Activated CD4-positive, alpha-beta T cell treated with anti-CD3 and anti-CD28 coated beads, Interleukin-2, amount 50 U/mL, for 1 hour (primary cell): ENCODE measurements at places on chromosomes 2 and 18.

- no peak for DNase-seq
These were observed 1126.2 kb downstream of the DPP10 start for GRCh38 chr2:115568643-115569042.

DNA sequence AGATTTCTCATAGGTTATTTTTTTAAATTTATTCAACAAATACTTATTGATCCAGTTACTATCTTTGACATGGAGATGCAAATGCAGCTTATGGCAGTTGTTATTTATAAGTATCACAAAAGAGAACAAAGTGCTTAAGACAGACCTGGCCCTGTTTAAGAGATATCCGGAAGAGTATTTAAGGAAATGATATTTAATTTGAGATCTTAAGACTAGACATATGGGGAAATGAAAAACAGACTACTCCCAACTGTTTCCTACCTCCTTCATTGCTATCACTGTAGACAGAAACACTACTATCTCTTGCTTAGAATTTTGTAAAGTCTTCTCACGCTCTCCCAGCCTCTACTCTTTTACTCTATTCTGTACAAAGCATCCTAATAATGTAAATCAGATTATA is 36.0 kb downstream of the RPRD1A start:
- DNase-seq = no peak

- no peak for DNase-seq
These were observed 3.5 kb upstream of the GDF7 start for GRCh38 chr2:20663196-20664070.

- no peak for DNase-seq
These were observed 43.1 kb upstream of the CHAC2 start for GRCh38 chr2:53724536-53724935.

DNA sequence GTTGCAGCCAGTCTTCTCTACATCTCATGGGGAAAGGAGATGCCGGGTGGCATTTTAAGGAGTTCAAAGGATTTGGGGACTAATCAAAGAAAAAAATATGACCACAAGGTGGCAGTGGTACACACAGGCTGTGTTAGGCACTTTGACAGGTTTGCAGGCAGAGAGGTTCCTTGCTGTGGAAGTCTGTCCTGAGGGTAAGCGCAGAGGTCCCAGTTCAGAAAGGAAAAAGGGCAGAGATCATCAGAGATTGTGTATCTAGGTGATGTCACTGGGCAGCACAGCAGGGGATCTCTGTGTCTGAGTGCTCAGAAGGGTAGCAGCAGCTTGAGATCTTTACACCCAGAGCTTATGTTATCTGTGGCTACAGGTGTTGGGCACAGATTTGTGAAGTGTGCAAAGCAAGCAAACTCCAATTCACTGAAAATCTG is 231.4 kb downstream of the LRRTM1 start:
- DNase-seq = no peak

- DNase-seq = no peak
These were observed 264.5 kb downstream of the EIPR1 start for GRCh38 chr2:3113122-3113521.

DNA sequence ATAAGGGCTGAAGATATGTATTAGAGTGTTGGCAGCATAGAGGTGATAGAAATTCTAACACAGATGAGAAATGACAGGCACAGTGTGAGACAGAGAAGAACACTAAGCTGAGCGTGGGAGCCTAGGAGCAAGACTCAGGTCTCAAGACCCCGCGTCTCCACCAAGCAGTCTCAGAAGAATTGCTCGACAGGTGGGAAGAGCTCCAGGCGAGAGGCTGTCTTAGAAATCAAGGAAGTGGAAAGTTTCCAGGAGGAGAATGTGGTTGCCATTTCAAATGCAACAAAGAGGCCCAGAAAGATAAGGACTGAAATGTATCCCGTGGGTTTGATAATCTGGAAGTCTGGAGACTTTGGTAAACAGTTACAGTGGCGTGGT is 31.5 kb upstream of the CAB39 start:
- DNase-seq = no peak
